ENCODE measurements at places on chromosomes 3 and 15.

DNA sequence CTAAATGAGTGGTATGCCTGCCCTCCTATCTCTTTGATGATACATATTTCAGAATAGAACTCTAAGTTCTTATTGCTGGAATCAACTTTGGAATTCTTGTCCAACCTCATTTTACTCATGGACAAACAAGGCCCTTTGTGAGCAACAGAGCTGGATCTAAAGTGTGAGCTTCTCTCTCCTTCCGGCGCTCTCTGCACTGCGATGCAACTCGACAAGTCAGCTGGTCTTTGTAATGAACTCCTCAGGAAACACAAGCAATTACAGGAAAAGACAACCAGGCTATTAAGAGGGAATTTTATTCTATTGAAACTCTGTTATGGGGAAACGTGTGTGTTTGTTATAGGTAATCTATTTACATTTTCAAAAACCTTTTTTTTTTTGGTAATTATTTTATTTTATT, 20.3 kb upstream of the NRROS start:
- DNase-seq: no peak

GRCh38 chr15:89900849-89901248, 7.1 kb upstream of the AP3S2 start:
- no peak for DNase-seq

GRCh38 chr3:66386011-66386924, 114.6 kb downstream of the LRIG1 start:
- no peak for DNase-seq

DNA sequence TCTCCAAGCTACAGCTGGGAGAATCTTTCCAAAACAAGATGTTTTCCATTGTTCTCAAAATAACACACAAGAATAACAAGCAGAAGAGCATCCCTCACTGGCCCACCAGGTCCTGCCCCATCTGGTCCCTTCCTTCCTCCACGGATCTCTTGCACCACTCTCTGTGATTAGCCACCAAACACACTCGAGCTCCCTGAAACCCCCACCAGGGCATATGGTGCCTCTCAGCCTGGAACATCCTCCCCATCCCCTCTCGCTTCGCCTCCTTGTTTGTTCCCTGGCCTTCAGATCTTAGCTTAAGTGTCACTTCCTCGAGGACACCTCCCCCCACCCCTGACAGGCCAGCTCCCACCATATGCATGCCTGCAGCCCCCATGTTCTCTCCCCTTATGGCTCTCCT, 496.6 kb upstream of the PROK2 start:
- no peak for DNase-seq

GRCh38 chr3:192332386-192333291, 394.7 kb downstream of the FGF12 start:
- DNase-seq: no peak

- DNase-seq: no peak
Measured at GRCh38 chr15:81222007-81222406, 25.3 kb downstream of the IL16 start.

DNA sequence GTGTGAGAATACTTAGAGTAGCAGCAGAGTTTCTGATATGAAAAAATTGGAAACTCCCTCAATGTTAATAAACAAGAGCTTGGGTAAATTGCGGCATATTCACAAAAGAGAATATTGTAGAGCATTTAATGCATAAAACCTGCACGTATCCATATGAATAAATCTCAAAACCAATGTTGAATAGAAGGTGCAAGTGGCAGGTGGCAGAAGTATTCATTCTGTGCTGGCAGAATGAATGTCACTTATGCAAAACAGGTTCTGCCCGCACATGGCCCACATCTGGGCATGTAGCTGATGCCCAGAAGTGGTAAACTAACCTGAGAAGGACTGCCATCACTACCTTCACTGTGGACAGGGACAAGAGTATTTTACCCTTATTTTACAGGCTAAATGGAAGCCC, 14.1 kb upstream of the PRSS50 start:
- DNase-seq: no peak

DNA sequence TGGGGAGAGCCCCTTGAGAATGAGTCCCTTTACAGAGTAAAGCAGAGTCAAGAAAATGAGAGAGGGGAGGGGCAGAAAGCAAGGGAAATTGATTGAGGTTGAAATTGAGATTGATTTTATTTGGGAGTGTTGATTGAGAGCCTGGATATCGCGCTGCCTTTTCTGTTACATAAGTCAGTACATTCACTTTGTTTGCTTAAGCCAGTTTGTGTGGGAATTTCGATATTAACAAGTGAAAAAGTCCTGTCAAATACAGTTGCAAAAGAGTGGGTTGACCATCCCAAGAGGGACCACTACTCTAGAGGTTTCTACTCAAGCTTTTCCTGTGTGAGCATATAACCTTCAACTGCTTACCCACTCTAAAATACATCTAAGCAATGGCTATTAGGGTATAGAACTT, 331.4 kb upstream of the AZI2 start:
- DNase-seq: no peak
